ENCODE measurements at places on chromosomes 3 and 15.

GRCh38 chr3:20185331-20185678 lies 701 bp downstream of the SGO1 start:
- no peak for DNase-seq

GRCh38 chr15:50929062-50929461 lies 20.6 kb downstream of the AP4E1 start:
- no peak for DNase-seq

- DNase-seq, result no peak
These were observed 506.8 kb upstream of the PPP2R3A start for GRCh38 chr3:135458541-135459322.

DNA sequence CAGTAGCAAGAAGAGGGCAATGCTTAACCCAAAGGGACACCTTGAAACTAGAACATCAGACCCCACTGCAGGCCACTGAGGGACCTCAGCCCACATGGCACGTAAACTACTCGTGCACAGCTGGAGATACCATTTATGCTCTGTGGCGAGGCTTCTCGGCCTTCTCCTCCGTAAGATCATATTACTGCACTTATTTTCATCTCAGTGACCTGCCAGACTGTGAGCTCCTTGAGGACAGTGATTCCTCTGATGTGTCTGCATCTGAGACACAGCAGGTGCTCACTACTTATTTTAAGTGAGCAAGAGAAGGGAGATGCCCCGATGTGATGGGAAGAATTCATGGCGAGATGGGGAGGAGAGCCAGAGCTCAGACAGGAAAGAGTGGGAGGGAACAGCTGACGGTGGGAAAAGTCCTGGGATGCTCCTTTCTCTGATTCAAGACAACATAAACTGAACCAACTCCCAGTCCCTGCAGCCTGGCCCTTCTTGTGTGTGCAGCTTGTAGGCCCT lies 137.6 kb downstream of the RPLP1 start:
- no peak for DNase-seq

GRCh38 chr3:10560060-10560861 lies 54.9 kb upstream of the ATP2B2 start:
- DNase-seq, result no peak

GRCh38 chr3:53729618-53730017 lies 116.6 kb downstream of the CHDH start:
- no peak for DNase-seq

GRCh38 chr15:48178648-48178931 lies 495 bp upstream of the MYEF2 start:
- DNase-seq, result no peak

DNA sequence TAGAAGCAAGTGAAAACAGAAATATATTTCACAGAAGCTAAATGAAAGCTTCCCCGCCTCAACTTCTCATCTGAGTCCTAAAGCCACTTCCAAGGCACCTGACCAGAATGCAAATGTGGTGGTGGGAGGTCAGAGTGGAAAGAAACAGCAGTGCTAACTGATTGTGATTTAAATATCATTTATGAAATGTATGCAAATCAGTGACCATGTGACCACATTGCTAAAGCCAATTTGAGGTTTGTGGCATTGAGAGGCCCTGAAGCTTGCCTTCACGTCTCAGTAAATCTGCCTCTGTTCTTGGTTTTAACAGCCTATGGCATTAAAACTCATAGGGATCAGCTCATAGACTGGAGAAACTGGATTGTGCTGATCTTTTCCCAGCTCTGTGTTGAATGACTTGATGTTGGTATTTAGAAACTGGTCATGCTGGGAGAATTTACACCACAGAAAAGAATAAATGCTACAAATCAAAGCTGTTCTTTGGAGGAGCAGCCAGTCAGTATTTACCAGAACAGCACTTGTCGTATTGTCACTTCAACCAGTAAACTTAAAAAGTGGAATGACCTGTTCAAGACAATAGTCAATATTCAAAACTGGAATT lies 481.4 kb upstream of the ALCAM start:
- no peak for DNase-seq

DNA sequence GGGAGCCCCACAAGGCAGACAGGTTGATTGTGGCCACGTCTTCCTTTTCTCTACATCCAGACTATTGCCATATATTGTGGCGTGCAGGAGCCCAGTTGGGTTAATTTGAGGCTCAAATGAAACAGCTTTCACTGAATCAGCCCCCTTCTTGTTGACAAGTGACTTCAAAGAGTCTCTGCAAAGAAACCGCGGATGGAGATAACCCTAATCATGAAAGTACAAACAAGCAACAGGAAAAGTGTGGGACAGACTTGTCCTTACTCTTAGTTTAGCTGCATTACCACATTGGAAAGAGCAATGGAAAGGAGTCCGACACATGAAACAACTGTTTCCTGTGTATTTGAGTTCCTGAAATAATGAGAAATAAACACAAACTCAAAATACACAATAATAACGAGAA lies 3.3 kb downstream of the TMEM40 start:
- no peak for DNase-seq

GRCh38 chr3:112555535-112556170 lies 6.1 kb downstream of the ATG3 start:
- no peak for DNase-seq

- DNase-seq, result no peak
These were observed 522 bp downstream of the MED12L start for GRCh38 chr3:151085889-151086483.

DNA sequence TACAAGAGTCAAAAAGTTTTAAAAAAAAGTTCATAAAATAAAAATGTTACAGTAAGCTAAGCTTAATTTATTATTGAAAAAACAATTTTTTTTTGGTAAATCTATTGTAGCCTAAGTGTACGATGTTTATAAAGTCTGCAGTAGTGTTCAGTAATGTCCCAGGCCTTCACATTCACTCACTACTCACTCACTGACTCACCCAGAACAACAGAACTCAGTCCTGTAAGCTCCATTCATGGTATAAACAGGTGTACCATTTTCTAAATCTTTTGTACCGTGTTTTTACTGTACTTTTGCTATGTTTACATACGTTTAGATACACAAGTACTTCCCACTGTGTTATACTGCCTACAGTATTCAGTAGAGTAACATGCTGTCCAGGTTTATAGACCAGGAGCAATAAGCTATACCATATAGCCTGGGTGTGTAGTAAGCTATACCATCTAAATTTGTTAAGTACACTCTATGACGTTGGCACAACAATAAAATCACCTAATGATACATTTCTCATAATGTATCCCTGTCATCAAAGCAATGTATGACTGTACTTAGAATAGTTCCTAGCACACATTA lies 41.2 kb upstream of the ZDHHC23 start:
- no peak for DNase-seq

GRCh38 chr15:29935296-29936004 lies 113.2 kb upstream of the TJP1 start:
- DNase-seq, result no peak

DNA sequence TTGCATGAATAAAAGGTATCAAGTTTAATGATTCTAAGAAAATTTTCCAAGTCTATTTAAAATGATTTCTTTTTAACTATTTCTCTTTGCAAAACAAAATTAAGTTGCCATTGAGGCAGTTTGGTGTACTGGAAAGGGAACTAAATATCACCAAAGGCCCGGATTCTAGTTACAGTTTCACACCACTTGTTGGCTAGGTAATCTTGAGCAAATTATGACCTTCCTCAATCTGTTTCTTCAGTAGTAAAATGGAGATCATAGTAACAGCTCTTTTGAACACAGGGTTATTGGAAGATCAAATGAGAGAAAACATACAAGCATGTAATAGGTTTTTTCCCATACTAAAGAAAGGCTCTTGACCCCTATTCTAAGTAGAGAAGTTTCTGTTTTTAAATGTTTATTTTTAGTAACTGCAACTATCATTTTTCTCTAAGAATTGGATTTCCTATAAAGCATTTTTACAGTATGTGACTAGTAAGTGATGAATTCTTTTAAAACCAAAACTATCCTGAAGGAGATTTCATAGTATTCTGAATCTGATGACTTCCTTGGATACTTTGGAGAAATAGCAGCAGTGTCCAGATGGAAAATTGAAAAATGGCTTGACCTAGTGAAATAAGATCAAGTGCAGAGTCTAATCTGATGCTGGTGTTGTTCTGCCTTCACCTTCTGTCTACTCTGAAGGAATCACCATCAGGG lies 15.7 kb downstream of the SCAANT1 start:
- no peak for DNase-seq

- no peak for DNase-seq
These were observed 163.1 kb downstream of the MYRIP start for GRCh38 chr3:39972508-39972907.

DNA sequence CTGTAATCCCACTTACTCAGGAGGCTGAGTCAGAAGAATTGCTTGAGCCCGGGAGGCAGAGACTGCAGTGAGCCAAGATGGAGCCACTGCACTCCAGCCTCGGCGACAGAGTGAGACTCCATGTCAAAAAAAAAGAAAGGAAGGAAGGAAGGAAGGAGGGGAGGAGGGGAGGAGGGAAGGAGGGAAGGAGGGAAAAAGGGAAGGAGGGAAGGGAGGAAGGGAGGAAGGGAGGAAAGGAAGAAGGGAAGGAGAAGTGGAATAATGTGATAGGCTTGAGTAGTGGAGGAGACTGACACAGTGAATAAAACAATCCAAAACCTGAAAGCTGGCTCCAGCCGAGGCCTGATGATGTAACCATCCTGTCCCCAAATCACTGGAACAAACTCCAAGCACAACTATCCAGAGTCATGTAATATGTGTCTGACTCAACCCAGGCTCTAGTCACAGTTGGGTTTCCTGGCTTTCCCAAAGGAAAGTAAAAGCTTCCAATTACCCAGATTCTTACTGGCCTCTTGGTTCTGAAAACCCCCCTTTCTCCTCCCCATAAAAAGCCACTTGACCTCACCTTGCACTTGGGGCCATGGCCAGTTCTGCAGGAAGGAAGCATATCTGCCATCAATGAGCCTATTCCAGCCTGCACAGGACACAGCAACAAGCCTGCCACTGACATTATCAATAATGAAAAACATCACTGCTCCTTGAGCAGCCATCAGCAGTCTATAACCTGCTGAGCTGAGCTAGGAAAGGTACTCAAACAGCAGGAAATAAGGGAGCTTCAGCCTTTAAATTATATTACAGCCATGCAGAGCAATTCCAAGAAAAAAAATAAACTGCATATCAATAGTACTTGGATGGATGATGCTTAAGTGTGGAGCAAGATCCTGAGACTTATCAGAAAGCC lies 48.3 kb downstream of the MB21D2 start:
- DNase-seq, result no peak

GRCh38 chr3:128051459-128051836 lies 789 bp upstream of the SEC61A1 start:
- no peak for DNase-seq

- no peak for DNase-seq
These were observed 153.0 kb upstream of the WNT5A start for GRCh38 chr3:55639896-55640765.

- no peak for DNase-seq
These were observed 653.6 kb downstream of the NAALADL2 start for GRCh38 chr3:175512700-175513099.

- DNase-seq, result no peak
These were observed 24.4 kb upstream of the CYP11A1 start for GRCh38 chr15:74391582-74392450.

- DNase-seq, result no peak
These were observed 42.2 kb upstream of the NR2C2 start for GRCh38 chr3:14905055-14905657.

- no peak for DNase-seq
These were observed 594.1 kb downstream of the NR2F2 start for GRCh38 chr15:96924570-96924969.

- no peak for DNase-seq
These were observed 397.3 kb upstream of the PROK2 start for GRCh38 chr3:72182206-72182605.

Data from activated T-helper 1 cell treated with Interleukin-2 at 50 U/mL for 16 hours (primary cell).